Stimulated activated CD8-positive, alpha-beta memory T cell treated with anti-CD3 and anti-CD28 coated beads, Interleukin-4, amount 100 ng/mL, for 1 hour (primary cell): ENCODE measurements at places on chromosomes 6 and 20.

DNA sequence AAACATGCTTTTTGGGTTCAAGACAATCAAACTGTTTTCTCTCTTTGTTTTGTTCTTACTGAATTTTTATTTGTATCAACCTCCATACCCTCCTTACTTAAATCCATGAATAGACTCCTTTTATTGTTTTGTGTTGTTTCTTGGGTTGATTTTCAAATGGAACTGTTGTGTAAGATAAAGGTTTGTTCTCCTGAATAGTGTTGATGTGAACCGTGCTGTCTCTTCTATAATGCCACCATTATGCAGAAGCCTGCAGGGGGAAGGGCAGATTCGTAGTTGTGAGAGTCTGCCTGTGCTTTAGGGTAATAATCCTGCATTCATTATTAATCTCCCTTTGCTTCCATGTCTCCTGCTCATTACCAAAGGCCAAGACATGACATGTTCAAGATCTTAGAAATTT is 105.9 kb downstream of the CDKAL1 start:
- DNase-seq, result no peak

- no peak for DNase-seq
These were observed 56.9 kb upstream of the CTNNBL1 start for GRCh38 chr20:37636977-37637376.

DNA sequence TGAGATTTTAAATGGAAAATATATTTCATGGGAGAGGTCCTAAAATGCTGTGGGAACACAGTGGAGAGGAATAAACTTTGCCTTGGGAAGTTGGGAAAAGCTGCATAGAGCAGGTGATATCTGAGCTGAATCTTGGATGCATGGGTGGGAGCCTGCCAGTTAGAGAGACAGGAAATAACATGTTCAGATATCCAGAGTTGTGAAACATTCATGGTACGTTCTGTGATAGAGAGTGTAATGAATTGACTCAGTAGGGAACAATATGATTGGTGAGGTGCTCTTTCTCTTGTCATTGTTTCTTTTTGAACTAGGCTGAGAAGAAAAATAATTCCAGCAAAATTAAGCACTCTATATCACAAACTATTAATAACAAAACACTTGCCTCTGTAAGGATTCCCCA is 72.8 kb downstream of the RPS12 start:
- no peak for DNase-seq

- DNase-seq, result no peak
These were observed 47.1 kb upstream of the MCM9 start for GRCh38 chr6:118981884-118982574.

DNA sequence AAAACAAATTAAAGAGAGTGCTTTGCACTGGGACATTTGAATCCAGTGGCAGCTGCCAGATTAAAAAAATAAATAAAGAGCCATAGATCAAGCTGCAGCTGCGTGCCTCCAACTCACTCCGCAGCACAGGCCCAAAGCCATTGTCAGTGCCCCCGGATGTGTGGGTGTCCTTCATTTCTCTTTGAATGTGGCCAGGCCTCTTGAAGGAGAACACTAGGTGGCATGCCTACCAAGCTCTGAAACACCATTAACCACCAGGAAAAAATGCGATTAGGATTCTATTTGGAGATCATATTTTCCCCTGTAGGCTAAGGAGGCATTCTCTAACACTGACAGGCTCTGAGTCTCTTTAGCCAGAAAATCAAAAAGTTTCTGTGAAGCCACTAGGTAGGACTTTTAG is 549.8 kb downstream of the PRKN start:
- no peak for DNase-seq

DNA sequence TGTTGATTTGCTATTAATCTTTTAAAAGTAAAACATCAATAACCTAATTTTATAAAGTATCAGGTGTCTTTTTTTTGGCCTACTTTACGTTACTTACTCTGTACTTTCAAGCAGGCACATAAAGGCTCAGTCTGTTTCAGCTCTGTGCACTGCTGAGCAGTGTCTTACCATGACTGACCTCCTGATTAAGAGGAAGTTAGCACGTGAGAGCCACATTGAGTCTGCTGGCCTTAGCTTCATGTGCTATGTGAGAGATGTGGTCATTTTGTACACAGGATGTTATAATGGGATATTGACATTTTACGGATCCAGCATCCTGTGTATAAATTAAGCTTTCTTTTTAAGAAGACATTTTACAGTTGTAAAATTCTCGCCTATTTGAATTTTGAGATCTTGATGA is 31.9 kb downstream of the ARID1B start:
- no peak for DNase-seq

- no peak for DNase-seq
These were observed 68.8 kb downstream of the PYGB start for GRCh38 chr20:25316506-25317190.

DNA sequence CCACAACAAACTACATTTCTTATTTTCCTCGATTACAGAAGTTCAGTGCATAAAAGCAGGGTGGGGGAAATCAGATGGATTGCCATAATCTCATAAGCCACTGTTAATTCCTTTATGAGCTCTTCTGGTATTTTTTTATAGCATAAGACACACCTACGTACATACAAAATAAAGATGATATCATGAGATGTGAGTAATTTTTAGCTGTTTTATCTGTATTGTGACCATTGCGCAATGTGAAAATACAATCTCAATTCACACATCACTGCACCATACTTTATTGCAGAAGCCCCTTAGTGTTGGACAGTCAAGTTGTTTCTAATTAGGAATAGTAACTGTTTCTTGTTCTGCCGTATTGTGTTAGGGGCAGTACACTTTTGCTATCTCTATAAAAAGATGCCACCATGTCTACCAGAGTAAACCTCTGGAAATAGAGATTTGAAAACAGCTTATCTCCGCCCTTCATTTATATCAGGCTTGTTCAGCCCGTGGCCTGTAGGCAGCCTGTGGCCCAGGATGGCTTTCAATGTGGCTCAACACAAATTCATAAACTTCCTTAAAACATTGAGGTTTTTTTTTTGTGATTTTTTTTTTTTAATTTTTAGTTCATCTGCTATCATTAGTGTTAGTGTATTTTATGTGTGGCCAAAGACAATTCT is 90.4 kb downstream of the FARS2 start:
- DNase-seq, result no peak

DNA sequence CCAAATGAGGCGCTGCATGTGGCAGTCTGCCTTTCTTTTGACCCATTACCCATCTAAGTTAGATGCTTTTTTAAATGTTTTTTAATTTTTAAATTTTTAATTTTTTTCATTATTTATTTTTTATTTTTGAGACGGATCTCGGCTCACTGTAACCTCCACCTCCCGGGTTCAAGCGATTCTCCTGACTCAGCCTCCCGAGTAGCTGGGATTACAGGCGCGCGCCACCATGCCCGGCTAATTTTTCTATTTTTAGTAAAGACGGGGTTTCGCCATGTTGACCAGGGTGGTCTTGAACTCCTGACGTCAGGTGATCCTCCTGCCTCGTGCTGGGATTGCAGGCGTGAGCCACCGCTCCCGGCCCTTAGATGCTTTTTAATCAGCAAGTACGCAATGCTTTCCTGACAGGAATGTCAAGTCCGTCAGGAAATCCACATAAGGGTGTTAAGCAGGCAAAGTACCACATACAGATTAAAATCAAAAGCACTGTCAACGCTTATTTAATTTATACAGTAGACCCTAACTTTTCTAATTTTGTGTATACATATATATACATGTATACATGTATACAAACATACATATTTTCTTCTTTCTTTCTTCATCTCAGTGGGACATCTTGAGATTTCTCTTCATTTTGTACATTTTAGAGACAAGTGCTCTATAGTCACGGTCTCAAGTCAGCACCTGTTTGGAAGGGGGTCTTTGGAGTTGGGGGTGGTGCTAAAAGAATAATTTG is 995 bp upstream of the GSTA4 start:
- DNase-seq, result no peak

DNA sequence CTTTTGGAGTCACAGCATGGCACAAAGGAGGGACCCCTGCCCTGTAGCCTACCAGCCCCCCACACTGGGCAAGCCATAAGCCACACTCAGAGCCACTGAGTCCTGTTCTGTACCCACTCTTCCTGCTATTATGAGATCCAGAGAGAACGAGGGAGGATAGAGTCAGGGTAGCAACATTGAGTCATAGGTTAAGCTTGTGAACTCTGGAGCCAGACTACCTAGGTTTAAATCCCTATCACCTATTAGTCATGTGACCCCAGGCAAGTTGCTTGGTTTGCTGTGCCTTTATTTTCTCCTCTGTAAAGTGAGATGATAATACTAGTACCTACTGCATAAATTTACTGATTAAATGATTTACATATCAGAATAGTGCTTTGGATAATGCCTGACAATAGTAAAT is 540 bp downstream of the CNBD2 start:
- DNase-seq, result no peak

DNA sequence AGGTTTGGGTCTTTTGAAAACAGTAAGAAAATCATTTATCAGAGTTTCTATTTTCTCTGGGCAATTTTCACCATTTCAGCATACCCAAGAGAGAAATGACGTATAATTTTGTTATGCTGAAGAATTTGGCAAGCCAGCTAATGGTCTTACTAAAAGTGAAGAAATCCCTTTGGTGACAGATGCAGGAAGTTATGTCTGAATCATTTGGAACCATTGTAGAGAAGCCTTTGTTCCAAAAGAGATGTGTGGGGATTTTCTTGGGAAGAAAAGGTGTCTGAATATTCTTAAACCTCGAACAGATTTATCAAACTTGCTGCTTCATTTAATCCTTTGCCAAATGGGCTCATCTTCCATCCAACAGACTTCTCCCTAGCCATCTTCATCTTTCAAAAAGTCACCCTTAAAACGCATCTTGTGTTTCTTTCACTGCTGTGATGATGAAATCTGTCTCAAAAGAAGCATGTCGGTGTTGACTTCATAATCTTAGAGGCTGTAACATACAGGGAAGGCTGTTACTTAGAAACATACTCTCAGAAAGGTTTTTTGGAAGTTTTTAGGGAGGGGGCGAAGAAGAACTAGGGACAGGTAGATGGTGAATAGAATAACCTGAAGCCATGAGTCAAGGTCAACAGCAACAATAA is 39.5 kb downstream of the CITED2 start:
- DNase-seq, result no peak

DNA sequence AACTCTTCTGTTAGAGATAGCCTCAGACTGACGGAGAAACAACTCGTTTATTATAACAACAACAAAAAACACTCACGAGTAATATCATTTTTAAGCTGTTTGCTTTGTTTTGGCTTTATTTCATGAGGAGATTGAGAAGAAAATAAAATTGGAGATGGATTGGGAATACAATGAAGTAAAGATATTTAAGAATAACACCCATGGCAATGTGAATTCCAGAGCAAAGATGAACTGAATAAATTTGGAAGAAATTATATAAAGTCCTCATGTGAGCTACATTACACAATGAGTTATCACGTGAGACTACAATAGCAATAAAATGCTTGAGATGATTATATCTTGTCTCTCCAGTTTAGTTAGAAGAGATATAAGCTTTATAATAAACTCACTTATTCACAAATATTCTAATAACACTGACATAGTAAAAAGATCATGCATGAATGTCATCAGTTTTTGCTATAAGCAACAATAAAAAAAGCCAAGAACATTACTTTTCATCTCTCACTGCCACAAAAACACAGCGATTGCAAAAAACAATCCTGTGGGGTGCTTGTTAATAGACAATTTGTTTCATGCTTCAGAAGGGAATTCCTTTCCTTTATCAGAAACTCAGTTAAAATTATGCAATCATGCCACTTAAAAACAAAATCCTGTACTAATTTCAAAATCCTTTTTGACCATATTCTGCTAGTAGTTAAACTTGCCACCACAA is 696.7 kb upstream of the MARCKS start:
- DNase-seq, result no peak
